D341Med (cell line): ENCODE measurements at places on chromosomes 7 and 10.

- DNase-seq, result peak; percentile 65
These were observed 8.6 kb downstream of the SHH start for GRCh38 chr7:155803418-155804376.

GRCh38 chr10:127405221-127405620 is 143.9 kb upstream of the NPS start:
- DNase-seq, result no peak

- DNase-seq, result no peak
These were observed 9.4 kb downstream of the BLNK start for GRCh38 chr10:96261930-96262329.

GRCh38 chr10:102449321-102450123 is 1.8 kb downstream of the C10orf95 start:
- DNase-seq, result peak; percentile 53

DNA sequence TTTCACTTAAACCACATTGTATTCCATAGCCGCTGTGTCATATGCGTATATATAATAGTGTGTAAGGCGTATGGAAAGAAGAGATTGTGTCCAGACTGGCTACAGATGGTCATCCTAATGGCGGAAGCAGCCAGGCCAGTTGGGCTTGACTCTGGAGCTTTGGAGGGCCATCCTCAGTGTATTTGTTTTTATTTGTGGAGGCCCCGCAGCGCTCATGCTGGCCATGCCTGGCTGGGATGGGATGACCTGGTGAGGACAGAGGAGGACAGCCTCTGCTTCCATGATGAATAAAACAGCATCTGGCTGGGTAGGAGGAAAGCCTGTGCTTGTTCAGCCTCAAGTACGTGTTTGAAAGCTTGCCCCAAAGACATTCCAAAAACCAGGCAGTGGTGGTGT is 220.3 kb downstream of the EBF3 start:
- DNase-seq, result peak; percentile 2

DNA sequence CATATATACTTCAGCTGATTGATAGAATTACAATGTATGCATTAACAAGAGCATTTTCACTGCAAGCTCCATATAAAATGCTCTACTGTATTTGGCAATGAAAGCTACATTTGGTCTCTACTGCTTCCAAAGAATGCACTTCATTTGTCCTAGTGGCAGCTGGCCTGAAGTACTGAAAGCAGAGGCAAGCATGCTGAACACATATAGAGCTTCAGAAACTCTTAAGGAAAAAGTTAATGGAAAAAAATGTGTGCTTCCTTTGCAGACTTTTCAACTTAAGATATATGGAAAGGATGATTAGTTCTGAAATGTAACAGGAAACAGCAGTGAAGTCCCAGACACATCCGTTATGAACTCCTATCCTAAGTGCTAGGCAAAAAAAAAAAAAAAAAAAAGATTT is 537.1 kb upstream of the POM121L12 start:
- DNase-seq, result no peak

DNA sequence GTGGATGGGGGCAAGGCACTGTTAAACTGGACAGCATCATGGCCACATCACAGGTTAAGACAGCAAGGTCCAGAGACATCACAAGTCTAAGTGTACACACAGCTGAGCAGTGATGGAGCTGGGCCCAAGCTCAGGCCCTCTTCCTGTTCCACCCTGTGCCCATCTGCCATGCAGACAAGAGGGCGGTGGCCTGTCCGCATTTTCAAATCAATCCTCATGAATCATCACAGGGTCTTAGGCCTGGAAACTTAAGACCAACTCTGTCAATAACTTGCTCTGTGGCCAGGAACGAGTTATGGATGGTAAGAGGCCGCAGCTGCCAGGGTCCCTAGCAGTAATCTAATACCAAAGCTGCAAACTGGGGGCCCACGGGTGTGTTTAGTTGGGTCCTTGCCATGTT is 3.2 kb downstream of the C10orf105 start:
- DNase-seq, result no peak

- DNase-seq, result no peak
These were observed 52.6 kb upstream of the TMEM106B start for GRCh38 chr7:12158334-12159060.

- DNase-seq, result no peak
These were observed 10.2 kb downstream of the RADIL start for GRCh38 chr7:4873071-4873944.

- no peak for DNase-seq
These were observed 272.2 kb upstream of the NEBL start for GRCh38 chr10:21169271-21169670.

GRCh38 chr7:37349979-37350590 is 98.6 kb downstream of the ELMO1 start:
- no peak for DNase-seq

DNA sequence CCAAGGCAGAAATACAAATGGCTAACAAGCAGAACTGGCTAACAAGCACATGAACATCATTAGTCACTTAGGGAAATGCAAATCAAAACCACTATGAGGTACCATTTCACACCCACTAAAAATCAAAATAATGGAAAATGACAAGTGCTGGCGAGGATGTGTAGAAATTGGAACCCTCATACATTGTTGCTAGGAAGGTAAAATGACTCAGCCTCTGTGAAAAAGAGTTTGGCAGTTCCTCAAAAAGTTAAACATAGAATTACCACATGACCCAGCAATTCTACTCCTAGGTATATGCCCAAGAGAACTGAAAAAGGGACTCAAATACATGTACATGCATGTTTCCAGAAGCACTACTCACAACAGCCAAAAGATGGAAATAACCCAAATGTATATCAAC is 52.8 kb upstream of the ANAPC16 start:
- no peak for DNase-seq

GRCh38 chr7:158001621-158002320 is 585.9 kb downstream of the PTPRN2 start:
- DNase-seq, result no peak
